ENCODE measurements at places on chromosomes 6 and 20. TPM values are rescaled to one million over a fixed set of nuclear protein-coding genes. Genes with fewer than 3 reads are reported as not detected.

The TRDN gene
- total RNA-seq: 0.17 TPM

The CRISP3 gene
- total RNA-seq: not detected

The SUMO4 gene
- total RNA-seq: 0.10 TPM

The TFAP2B gene
- total RNA-seq: not detected

The GPSM3 gene
- 3.1 TPM for total RNA-seq

The TCP11 gene
- total RNA-seq: not detected

Data from A172 (cell line).